ENCODE measurements at places on chromosomes 5 and 9.

DNA sequence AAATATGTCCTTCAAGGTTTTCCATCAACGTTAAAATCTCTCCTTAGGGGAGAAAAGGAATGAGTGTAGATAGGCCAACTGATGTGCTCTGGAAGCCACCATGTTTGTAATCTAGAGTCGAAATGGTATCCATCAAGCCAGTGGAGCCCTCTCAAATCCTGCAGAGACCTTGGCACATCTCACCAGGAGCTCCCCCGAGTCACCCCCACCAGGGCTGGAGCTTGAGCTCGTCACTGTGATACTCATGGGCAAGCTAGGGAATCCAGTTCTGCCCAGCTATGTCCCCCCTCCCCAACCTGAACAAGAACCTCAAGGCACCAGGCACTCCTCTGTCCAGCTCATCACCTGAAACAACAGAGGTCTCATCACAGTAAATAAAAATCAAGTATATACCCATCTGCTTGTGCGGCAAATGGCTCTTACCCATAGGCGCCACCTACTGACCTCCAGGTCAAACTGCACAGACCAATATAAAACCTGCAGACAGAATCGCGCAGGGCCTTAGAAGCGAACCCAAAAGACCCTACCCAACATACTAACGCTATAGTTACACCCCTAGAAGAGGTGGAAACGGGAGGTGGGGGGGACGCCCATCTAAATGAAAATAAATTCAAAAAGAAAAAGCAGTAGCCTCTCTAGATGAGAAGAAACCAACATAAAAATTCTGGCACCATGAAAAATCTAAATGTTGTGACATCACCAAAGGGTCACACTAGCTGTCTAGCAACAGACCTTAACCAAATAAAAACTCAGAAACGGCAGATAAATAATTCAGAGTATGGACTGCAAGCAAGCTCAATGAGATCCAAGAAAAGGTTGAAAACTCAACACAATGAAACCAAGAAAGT is 75.0 kb downstream of the TTC39B start:
- no peak for DNase-seq

GRCh38 chr5:37715361-37715760 is 124.5 kb downstream of the GDNF start:
- DNase-seq: no peak

- DNase-seq: no peak
Observed at GRCh38 chr5:35302544-35302943, 72.3 kb upstream of the PRLR start.

DNA sequence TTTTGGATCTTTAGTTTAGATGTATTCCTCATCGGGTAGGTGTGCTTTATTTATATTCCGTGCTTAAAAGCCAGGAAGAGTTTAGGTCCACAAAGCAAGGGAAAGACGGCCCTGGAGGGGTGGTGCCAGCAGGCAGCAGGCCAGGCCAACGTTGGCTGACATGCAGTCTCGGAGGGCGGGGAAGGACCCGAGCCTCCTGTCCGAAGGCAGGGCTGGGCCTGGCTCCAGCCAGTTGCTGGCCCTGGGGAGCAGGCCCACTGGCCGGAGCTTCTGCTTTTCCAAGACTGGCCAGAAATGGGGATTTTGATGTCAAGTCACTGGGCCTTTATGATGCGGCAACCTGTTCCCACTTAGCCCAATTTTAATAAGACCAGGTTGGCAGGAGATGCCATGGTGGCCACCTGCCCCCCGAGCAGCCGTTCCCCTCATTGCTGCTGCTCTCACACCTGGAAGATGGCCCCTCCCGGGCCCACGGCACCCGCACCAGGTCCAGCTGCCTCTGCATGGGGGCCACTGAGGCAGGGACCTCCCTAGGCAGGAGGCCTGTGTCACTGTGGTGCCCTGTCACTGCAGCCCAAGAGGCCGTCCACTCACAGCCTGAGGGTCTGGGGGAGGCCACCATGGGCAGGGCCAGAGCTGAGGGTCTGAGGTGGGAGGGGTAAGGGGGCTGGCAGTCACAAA is 23.2 kb downstream of the LPCAT1 start:
- no peak for DNase-seq

DNA sequence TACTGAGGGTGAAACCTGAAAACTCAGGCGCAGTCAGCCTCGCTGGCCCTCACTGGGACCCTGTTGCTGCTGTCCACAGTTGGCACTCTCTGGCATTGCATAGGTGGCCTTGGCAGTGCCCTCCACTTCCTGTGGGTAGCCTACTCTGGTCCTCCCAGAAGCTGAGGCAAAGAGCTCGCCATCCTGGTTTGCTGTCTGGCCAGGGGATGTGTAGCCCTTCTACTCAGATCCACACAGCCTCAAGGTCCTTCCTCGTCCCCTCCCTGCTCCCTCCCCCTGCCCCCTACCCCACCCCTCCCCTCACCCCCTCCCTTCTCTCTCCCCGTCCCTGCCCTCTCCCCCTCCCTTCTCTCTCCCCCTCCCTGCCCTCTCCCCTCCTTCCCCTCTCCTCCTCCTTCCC is 176.0 kb downstream of the OLFM1 start:
- no peak for DNase-seq

- no peak for DNase-seq
Observed at GRCh38 chr5:177430972-177431316, 4.5 kb downstream of the GRK6 start.

DNA sequence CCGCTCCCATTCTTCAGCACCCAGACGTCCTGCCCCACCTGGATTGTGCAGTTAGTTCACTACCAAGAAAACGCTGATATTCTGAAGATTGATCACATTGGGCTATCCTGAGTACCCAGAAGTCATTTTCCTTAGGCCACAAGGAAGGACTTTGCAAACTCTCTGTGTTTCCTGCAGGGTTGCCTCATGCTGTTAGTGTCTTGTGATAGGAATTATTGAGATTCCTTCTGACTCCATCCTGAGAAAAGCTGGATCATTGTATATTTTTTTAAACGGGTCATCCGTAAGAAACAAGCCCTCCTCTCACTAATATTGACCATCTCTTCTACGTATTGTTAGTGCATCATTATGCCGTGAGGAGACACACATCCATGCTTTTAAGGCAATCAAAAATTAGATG is 96.0 kb upstream of the DAPK1 start:
- no peak for DNase-seq

DNA sequence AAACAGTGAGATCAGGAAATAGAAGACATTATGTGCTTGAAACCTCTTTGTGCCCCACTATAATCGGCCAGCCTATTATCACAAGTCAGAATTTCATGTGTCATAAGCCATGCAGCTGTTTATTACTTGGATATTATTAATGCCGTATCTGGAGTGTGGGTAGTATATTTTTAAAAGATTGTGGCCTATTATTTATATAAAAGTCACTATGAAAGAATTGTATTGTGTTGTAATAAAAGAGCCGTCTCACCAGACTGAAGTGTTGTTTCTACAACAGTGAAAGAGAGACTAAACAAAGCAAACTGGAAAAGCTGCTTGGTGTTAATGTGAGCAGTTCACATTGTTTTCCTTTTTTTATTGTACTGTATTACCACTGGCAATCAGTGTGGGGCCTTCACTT is 449.1 kb downstream of the PSAT1 start:
- no peak for DNase-seq

GRCh38 chr5:157648275-157648990 is 3.8 kb downstream of the SOX30 start:
- DNase-seq: no peak

DNA sequence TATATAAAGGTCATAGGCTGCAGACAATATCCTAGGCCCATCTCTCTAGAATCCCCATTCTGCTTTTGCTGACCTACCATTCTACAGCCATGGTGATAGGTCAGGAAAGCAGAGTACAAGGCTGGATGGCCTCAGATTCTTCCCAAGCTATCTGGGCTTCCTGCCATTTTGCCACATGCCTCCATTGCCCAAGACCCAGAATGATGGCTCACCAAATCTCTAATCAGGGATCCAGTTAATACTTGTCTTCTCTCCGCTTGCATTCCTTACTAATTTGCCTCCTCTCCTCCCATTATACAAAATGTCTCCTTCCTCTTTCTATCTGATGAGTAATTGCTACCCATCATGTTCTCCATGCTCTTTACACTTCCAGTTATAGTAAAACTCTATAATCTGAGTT is 22.7 kb upstream of the NDUFS4 start:
- no peak for DNase-seq

DNA sequence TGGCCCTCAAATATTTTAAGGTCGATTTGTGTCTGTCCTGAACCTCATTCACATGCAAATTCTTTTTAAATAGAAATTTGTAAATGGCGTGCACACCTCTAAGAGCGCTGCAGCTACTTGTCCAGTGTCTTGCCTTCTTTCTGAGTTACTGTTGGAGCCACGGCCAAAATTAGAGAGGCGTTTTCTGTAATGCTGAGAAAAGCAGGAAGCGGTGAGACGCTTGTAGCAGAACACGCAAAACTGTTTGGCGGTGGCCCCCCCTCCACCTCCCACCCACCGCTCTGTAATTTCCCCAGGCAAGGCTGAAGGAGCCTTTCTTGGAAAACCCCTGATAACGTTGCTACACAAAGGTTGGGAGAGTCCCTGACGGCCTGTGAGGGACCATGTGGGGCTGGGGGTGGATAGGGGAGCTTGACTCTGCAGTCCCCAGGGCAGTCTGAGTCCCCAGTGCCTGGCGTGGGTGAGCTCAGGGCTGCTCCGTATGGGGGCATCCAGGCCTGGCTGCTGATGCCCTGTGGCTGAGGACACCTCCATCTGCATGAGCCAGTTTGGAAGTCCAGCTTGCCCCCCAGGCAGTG is 96.5 kb downstream of the GADD45G start:
- DNase-seq: no peak

DNA sequence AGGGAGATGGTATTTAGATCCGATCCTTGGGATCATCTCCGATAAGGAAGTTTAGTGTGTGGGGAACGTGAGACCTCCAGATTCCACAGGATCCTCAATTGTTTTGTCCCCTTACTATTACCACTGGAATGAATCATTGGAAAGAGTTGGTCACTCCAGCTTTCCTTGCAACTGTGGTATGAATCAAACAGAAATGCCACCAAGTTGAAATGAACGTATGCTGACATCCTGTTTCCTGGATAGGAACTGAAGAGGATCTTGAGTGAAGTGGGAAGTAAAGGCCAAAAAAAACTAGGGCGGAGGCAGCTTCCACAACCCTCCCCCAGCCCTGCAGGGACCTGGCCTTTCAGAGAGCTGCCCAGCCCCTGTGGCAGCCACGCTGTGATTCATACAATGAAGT is 23.9 kb downstream of the IRX1 start:
- no peak for DNase-seq

DNA sequence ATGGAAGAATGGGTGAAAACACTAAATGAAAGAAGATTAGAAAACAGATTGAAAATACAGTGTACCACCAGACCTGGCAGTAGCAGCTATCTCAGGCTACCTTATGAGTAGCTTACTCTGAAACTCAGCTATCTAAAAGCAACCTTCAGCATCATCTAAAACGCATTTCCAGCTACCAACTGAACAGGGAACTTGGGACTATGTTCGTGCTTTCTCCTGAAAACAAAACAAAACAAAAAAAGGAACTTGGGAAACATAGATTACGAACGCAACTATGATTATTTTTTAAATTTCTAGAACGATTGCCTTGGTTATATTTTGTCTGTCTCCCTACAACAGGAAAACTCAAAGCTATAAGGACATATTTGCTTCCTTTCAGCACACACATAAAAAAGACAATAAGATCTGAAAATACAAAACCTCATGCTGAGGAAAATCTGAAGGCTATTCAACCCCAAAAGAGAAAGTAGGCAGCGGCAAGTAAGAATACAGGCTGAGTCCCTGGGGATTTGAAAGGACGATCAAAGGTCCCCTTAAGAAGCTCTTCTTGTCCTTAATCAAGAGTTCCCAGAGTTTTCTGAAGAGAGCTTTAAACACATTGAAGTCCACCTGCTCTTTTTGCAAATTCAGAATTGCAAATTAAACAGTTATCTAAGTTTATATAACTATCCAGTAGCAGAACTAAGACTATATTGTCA is 53.4 kb downstream of the OR2K2 start:
- no peak for DNase-seq

GRCh38 chr5:57338068-57338867 is 144.3 kb downstream of the ACTBL2 start:
- no peak for DNase-seq

- no peak for DNase-seq
Observed at GRCh38 chr9:21800931-21801682, 1.3 kb upstream of the MTAP start.

DNA sequence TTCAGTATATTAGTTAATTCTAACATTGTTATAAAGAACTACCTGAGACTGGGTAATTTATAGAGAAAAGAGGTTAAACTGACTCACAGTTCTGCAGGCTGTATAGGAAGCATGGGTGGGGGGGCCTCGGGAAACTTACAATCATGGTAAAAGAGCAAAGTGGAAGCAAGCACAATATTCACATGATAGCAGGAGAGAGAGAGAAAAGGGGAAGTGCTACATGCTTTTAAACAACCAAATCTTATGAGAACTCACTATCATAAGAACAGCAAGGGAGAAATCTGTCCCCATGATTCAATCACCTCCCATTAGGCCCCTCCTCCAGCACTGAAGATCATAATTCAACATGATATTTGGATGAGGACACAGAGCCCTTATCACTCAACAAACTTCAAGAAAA is 324.9 kb downstream of the ZNF608 start:
- no peak for DNase-seq

GRCh38 chr5:140383300-140383699 is 18.3 kb upstream of the ANKHD1 start:
- no peak for DNase-seq

DNA sequence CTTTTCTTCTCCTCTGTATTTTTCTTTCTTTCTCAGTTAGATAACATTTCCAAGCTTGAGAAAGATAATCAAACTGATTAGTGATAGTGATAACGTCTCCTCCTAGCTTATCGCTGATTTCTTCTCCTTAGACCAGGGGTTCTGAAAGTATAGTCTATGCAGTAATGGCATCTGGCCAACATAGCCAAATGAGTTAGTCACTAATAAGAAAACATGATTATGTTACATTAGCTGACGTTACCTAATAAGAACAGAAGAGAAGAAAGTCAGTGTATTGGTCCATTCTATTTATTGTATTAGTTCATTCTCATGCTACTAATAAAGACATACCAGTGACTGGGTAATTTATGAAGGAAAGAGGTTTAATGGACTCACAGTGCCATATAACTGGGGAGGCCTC is 111.2 kb downstream of the STRBP start:
- DNase-seq: no peak

DNA sequence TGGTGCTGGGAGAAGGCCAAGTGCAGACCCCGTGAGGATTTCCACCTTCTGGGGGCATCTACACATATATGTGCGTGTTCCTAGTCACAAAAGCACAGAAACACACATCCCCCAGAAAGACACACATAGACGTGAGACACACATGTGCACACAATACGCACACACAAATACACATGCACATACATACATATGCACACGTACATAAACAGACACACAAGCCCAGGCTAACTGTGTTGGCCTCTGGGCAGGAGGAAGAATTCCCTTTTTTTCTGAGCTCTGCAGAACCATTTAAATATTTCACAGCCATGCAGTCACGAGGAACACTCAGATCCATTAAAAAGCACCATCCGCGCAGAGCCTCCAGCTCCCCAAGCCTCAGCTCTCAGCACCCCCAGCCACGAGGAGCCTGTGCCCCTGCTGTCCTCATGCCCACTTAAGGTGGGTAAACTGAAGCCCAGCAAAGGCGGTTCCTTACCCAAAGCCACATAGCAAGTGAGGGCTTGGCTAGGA is 5.3 kb downstream of the NINJ1 start:
- no peak for DNase-seq
